ENCODE measurements at places on chromosomes 1 and 21.

DNA sequence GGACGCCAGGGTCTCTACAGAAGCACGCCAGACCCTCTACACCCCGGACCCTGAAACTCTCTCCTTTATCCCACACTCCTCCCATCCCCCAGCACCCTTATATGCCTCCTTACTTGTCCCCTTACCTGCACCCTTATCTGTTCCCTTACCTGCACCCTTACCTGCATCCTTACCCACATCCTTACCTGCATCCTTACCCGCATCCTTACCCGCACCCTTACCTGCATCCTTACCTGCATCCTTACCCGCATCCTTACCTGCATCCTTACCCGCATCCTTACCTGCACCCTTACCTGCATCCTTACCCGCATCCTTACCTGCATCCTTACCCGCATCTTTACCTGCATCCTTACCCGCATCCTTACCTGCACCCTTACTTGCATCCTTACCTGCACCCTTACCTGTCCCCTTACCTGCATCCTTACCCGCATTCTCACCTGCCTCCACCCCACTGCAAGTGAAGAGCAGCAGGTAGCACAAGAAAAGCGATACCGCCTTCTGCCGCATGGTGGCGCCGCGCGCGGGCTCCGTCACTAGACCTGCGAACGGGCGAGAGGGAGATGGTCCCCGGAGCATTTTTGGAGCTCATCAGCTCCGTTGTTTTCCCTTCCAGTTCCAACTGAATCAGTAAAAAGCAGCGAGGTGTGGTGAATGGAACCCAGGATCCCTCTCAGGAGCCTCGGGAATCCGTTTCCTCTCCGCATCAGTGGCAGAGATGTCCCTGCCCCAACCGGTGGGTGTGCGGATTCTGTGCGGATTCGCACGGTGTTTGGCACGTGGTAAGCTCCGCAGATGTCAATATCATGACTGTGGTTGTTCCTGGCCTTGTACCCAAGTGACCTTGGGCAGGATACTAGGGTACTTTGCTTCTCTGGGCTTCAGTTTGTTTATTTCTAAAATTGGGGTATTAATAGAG, 2.9 kb downstream of the IFI6 start:
- peak; percentile 45 for DNase-seq

DNA sequence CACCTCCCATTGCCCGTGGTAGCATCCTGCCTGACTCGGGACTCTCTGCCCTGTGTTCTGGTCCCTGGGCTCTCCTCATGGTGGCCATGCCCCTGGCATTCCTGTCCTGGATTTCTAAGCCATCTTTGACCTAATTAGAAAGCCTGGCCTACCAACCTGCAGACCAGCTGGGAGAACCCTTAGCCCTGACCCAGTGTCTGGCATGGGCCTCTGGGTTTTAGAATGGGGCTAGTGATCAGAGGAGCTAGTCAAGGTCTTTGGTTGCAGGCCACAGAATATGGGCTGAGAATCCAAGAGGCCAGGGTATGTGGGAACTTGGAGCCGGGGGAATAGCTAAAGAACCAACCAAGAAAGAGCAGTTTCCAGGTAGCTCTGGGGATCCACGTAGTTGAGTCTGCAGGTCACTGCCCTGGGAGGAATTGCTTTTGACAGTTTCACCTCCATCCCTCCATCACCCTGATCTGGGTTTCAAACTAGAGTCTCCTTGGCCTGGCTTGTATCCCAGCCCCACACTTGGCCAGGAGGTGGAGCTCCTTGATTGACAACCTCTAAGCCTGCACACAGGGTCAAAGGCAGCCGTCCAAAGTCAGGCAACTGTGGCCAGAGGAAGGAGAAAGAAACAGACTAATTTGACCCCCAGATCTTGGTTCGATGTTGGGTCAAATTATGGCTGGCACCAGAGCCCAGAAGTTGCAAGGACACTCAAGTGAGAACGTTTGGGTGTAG, 54.7 kb upstream of the ABCG1 start:
- DNase-seq, result no peak

- DNase-seq, result no peak
Observed at GRCh38 chr1:30837653-30838052, 70.9 kb downstream of the SDC3 start.

DNA sequence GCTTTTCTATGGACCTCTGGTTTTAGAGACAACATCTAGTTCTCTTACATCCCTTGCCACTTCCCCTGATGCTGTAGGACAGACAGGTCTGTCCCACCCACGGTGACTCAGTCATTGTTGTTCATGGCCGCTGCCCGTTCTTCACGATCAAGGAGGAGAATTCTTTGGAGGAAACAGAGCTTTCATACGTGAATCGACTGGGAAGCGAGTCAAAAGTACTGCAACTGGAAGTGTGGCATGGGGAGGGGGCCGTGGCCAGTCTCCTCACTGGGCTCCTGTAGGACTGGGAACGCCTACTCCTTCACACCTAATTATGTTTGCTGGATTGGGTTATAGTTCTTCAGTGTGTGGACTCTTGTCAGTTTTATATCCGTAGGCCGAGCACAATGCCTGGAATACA, 4.4 kb upstream of the SLC37A1 start:
- DNase-seq, result no peak

GRCh38 chr1:177106614-177107365, 57.7 kb downstream of the ASTN1 start:
- DNase-seq, result no peak

DNA sequence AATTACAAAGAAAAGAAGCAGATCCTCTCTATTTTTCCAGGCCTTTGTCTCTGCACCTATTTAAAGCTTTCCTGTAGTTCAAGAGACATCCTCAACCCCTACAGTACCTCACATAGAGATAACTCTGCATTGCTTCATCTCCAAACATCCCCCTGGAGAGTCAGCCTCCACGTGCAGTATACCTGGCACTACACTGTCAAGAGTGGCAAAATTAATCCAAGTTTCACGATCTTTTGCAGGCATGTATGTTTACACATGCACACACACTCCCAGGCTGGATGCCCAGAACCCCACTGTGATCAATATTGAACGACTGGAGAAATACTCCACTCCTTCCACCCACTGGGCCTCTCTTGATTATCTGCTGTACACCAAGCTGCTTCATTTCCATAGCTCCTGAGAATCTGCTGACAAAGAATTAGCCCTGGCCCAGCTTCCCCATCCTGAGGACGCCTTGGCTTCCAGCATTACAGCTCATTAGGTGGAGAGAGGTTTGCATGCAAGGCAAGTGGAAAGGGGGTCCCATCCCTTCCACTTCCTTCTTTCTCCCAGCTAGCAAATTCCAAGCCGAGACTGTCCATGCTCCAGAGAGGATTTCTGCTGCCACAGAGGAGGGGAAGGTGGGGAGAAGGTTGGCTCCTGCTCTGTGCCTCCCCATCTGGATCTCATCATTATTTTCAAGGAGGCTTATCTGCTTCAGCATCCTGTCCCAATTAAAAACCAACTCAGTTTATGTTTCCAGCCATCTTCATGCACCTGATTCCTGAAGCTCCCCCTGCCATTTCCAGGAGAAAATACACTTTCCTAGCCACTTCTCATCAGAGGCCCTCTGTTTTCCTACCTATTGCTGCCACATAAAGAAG, 66.5 kb upstream of the GOLT1A start:
- DNase-seq, result no peak

DNA sequence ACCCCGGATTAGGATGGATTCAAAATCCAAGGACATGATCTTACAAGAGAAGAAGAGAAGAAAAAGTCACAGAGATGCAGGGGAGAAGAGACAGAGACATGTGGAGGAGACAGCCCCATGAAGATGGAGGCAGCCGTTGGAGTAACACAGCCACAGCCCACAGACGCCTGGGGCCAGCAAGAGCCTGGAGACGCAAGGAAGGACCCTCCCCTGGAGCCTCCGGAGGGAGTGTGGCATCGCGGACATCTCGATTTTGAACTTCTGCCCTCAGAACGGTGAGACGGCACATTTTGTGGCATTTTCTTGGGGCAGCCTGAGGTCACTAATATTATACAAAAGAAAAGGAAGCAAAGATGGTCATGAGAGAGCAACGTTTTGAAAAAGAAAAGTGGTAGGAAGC, 28.8 kb downstream of the ABCG1 start:
- DNase-seq, result no peak

DNA sequence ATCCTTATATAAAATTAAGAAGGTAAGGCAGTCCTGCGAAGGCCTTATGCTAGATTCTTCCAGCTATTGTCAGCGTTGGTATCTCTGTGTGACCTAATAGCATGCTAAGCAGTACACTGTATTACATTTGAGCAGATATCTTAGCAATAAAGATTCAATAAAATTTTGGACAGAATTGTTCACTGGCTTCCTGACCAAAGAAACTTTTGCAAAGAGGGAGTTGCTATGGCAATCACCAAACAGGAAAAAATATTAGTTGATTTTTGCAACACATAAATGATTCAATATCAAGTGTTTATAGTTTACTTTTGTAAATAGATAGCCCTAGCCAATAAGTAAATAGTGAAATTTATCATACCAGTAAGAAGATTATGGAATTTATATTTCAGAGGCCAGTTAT, 31.0 kb upstream of the PLEKHO1 start:
- DNase-seq, result no peak

GRCh38 chr1:235955777-235956176, 89.1 kb upstream of the LYST start:
- no peak for DNase-seq

- peak; percentile 28 for DNase-seq
Observed at GRCh38 chr1:81760477-81761097, 40.1 kb upstream of the ADGRL2 start.

DNA sequence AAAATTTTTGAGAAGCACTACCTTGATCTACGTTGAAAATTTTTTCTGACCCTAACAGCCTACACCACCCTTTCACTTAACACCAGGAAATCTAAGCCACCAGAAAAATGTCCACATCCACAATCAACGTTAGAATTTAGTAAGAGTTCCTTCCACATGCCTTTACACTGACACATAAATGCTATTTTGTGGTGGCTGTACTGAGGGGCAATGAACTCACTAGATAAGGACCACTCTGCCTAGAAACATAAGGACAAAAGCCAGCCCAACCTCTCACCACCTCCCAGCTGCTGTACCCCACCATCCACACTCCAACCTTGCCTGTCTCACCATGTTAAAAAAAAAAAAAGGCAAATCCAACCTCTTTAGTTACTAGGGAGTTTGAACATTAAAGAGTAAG, 29.8 kb downstream of the PARP1 start:
- DNase-seq, result no peak

DNA sequence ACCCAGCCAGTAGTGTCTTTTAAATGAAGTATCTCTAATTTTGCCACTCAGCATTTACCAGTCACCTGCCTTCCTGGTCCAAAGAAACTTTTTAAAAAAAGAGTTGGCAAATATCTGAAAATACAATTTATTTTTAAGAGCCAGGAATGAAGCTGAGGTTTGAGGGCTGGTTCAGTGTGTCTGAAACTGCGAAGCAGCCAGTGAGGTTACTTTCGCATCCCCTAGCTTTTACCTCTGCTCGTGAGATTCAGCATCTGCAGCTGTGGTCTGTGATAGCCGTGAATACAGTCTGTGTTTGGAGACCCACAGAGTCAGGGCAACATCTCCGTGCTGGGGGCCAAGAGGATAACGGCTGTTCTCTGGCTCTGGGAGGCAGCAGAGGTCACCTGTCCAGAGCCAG, 21.3 kb upstream of the KCNAB2 start:
- DNase-seq, result no peak

DNA sequence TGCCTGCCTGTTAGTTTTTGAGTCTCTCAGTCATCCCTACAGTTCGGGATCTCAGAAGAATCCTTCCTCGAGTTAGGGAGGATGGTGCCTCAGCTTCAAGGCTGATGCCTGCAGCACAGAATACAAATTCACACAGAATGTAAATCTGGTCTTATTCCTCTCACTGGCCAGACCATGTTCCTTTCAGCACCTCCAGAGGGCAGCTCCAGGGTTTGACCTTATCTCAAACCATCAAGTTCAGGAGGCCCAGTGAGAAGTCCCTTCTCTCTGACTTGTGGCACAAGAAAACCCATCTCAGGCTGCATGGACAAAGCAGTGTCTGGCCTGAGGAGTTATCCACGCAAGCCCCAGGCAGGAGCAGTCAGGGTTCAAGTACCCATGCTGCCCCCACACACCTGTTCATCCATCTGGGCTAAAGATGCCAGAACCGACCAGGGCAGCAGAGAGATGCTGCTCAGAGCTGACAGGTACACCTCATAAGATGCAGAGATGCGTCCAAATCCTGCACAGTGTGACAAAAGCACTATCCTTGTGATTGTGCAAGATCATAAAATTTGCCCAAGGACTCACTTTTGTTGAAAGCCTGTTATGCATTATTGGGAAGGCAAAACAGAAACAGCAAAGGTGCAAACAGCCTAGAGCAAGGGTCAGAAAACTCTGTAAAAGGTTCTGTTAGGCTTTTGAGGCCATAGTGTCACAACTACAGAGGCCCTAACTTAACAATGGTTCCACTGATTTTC, 49.8 kb downstream of the BCAR3 start:
- DNase-seq, result no peak
